Epithelial cell of prostate (primary cell): ENCODE measurements at places on chromosomes 13 and 19.

DNA sequence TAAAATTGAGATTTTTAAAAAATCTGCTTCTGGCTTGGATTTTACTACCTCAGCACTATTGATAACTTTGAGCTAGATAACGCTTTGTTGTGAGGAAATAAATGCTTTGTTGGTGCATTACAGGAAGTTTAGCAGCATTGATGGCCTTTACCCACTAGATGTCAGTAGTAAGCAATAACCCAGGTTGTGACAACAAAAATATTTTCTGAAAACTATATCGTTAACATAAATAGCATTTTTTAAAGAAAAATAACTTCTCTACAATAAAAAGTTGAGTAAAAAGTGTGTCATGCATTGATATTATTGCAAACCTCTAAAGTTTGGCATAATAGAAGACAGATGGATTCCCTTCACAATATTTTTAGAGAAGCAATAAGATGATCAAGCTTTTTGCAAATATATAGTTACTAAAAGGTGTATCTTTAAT is 1246.5 kb downstream of the UQCRFS1 start:
- DNase-seq: no peak

- no peak for DNase-seq
These were observed 34.9 kb upstream of the TPM4 start for GRCh38 chr19:16041299-16041990.

GRCh38 chr13:91024157-91024792 is 323.2 kb upstream of the MIR17HG start:
- DNase-seq: no peak

- DNase-seq: no peak
These were observed 38.2 kb downstream of the IGFL2 start for GRCh38 chr19:46186101-46186716.

DNA sequence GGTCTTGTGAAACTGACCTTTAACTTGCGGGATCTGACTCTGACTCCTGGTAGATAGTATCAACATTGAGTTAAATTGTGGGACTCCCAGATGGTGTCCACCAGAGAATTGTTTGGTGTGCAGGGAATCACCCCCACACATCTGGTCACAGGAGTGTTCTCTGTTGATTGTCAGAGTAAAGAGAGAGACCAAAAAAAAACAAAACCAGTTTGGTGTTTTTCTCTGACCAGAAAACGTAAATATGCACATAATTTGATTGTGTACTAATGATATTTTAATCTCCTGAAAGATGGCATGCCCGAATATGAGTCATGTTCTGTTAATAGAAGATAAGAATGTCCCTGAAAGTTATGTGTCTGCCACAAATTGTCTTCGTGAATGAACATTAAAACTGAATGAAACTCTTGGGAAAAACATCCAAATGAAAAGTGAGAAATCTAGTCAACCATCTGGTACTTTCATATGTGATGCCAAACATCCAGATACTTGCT is 118.5 kb upstream of the GPC6 start:
- DNase-seq: no peak

GRCh38 chr13:99656844-99657381 is 155.6 kb downstream of the TM9SF2 start:
- DNase-seq: no peak

GRCh38 chr13:74168263-74168675 is 34.1 kb upstream of the KLF12 start:
- DNase-seq: no peak

DNA sequence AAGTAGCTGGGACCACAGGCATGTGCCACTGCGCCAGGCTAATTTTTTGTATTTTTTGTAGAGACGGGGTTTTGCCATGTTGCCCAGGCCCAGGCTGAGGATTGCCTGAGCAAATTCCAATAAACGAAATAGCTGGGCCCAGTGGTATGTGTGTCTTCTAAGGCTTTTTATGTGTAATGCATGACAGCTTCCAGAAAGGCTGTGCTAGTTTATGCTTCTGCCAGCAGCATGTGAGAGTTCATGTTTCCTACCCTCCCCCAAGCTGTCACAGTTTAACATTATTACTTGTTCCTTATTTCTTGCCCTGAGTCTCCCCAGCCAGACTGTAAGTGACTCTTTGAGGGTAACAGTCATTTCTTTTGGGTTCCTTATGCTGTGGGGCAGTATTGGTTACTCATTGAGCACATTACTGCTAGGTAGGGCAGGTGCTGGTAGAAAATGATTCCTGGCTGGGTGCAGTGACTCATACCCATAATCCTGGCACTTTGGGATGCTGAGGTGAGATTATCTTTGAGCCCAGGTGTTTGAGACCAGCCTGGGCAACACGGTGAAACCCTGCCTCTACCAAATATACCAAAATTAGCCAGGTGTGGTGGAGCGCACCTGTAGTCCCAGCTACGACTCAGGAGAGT is 13.6 kb downstream of the GPATCH1 start:
- no peak for DNase-seq

GRCh38 chr13:39552246-39552645 is 50.7 kb downstream of the LHFPL6 start:
- DNase-seq: no peak

GRCh38 chr13:101308247-101309013 is 107.9 kb downstream of the NALCN start:
- no peak for DNase-seq

DNA sequence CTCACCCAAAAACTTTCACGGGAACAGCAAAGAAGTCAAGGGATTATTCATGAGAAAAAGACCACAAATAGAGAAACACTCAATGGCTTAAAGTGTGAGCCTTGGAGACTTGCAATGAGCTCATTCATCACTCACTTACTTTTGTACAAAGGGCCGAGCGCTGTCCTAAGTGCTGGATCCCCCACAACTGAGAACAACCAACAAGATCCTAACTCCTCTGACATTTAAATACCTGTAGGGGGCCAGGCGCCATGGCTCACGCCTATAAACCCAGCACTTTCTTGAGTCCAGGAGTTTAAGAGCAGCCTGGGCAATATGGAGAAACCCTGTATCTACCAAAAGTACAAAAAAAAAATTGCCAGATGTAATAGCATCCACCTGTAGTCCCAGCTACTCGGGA is 29.4 kb upstream of the ZNF507 start:
- DNase-seq: no peak

- DNase-seq: no peak
These were observed 24.4 kb upstream of the ZNF561 start for GRCh38 chr19:9645472-9645871.

DNA sequence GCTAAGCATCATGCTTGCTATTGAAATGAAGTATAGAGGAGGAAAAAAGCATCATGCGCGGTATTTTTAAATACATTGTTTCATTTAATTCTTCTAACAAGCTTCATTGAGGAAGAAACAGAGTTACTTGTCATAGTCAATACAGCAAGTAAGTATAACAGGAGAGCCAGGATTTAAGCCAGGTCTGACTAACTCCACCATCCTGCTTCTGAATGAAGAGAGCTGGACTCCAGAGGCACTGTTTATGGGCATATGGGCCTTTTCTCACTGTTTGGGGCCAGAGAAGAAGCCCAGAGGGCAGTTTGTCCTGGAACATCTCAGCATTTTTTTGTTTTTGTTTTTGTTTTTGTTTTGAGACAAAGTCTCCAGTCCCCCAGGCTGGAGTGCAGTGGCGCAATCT is 7.9 kb downstream of the SAMD4B start:
- no peak for DNase-seq

- no peak for DNase-seq
These were observed 13.5 kb upstream of the ZNF563 start for GRCh38 chr19:12346896-12347295.

DNA sequence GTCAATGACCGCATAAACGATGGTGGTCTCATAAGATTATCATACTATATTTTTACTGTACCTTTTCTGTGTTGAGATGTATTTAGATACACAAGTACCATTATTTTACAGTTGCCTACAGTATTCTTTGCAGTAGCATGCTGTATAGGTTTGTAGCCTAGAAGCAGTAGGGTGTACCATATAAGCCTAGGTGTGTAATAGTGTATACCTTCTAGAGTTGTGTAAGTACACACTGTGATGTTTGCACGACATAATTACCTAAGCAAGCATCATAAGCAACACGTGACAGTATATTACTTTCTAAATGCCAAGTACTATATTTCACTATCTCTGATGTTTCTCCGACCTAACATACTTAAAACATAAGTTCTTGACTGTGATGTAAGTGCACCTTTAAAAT is 2.7 kb downstream of the LPAR6 start:
- peak; percentile 41 for DNase-seq

GRCh38 chr13:37059848-37060192 is 332 bp upstream of the SUPT20H start:
- DNase-seq: no peak

DNA sequence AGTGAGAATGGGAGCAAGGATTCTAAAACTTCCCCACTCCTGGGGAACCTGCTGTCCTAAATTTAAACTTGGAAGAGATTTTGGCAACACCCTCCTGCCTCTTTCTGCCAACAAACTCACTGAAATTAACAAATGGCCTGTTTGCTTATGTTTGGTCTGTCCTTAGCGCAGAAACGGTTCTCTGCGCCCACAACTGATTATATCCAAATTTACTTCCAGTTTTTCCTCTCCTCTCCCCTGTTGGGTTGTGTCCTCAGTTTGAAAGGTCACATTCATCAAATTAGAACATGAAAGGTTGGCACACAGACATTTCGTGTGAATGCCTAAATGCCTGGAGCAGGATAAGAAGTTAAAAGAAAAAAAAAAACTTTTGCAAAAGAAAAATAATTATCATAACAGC is 56.4 kb upstream of the MRI1 start:
- no peak for DNase-seq

DNA sequence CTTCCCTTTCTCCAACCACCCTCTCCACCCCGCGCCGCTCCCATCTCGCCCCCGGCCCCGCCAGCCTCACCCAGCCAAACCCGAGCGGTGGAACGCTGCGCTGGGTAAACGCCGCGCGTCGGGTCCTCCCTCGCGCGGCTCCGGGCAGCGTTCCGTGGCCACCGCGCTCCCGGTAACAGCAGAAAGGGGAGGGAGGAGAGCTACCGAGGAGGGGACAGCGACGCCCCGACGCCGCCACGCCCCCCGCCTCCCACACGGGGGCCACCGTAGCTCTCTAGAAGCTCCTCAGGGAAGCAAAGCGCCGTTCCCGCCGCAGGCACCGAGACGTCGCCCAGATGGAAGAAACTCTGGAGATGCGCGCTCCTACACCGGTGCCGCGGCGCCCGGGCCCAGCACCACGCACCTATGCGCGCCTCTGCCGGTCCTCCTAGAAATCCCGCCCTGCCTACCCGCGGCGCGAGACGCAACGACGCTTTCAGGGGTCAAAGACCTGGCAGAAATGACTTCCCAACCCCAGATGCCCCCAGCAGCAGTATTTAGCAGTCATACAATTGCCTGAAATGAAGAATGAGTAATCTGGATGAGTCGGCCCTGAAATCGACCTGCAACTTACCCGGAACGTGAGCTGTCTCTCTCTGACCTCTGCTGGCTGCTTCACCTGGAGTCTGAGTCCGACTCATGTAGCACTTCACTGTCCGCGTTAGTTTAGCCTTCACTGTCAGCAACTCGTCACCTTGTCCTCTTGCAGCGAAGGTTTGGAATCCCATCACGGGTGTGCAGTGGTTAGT is at the start of gene RUBCNL:
Gene RUBCNL, minus strand, starts transcription at position 189 of the 788 bp plus-strand sequence. CDS start 14,777 bp downstream, outside the sequence.
- DNase-seq: no peak
